HFFc6 (cell line): ENCODE measurements at places on chromosomes 16 and 17. TPM values are rescaled to one million over a fixed set of nuclear protein-coding genes. Genes with fewer than 3 reads are reported as not detected.

GRCh38 chr16:50329446-50330189, 39.2 kb downstream of the BRD7 start:
- H3K27ac ChIP-seq, result no peak overlapping the region
- H3K27me3 ChIP-seq, result no peaks in the 10 kb centered on the region; the same call in 1 of the 2 replicates
- no peak for DNase-seq

The ZC3H18 gene
- 40.6 to 49.3 TPM (median 47.3 TPM) in 3 replicates for total RNA-seq

GRCh38 chr16:22782314-22782713, 31.6 kb upstream of the HS3ST2 start:
- no peak overlapping the region for H3K27ac ChIP-seq
- no peak overlapping the region for H3K4me3 ChIP-seq
- H3K36me3 ChIP-seq, result peaks cover 7% of the 10 kb centered on the region
- DNase-seq, result no peak

DNA sequence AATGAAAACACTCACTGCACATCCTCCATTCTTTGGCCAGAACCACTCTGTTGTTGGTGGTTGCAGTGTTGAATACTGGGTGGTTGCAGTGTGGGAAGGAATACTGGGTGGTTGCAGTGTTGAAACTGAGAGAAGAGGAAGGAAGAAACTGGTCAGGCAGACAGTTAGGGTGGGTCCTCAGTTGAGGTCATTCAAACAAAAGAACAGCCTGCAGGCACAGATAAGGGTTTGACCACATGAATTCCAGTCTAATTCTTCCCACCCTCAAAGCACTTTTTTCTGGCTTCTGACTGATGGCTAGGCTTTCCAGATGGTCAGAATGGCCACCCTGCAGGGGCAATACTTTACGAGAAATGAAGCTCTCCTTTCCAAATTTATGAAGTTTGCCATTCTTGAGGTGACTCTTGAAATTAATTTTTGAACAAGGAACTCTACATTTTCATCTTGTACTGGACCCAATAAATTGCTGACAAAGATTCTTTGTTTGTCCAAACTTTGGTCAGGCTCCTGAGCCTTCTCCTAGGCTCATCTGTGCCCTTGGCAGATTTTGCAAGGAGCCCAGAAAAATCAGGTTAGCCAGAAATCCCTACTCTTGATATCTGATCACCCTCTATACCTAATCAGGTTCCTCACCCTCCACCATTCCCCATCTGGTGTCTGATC, 596.6 kb upstream of the CDH5 start:
- peaks cover 13% of the 10 kb centered on the region; the same call in 1 of the 2 replicates for H3K36me3 ChIP-seq
- H3K27me3 ChIP-seq, result peaks cover 11% of the 10 kb centered on the region
